Hematopoietic multipotent progenitor cell treated with erythropoietin and hydrocortisone succinate and interleukin-3 and kit ligand, for 15 days (in vitro differentiated cells): ENCODE measurements at places on chromosomes 13 and 19.

GRCh38 chr13:111318386-111318785 lies 2.1 kb upstream of the TEX29 start:
- DNase-seq: no peak

DNA sequence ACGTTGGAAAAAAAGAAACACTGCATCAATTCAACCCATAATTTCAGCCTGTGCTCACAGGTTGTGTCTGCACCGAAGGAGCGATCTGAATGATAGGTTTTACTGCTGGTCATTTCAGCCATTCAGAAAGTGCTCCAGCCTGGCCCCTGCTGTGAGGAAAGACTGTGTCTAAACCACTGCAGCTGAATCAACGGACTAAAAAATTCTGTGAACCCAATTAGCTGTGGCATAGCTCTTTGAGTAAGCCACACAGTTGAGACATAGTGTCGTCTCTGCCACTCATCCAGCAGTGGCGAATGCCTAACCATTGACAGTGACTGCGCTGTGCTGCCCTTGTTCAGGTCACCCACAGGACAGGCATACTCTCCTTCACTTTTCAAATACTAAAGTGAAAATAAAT lies 179.8 kb downstream of the COG6 start:
- no peak for DNase-seq

DNA sequence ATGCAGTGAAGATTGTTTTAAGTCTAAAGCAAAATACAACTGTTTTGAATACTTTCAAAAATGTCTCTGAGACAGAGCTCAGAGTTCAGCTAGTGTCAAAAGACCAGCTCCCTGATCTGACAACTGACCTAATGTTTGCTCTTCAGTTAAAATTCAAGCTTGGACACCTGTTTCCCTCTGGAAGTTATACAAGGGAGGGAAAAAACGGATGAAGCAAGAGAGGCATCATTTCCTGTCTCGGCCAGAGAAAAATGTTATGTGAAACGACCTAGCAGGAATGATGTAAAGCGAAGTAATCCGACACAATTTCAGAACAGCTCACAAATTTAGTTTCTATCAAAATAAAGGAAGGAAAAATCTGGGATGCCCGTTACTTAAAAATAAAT lies 59.4 kb downstream of the ZAR1L start:
- DNase-seq: no peak

- no peak for DNase-seq
Observed at GRCh38 chr19:10114651-10115391, 3.3 kb downstream of the P2RY11 start.

- no peak for DNase-seq
Observed at GRCh38 chr19:8608941-8609278, 1.6 kb downstream of the ADAMTS10 start.
